Activated T-cell treated with anti-CD3 and anti-CD28 coated beads for 4 hours (primary cell): ENCODE measurements at places on chromosomes 12 and 14.

DNA sequence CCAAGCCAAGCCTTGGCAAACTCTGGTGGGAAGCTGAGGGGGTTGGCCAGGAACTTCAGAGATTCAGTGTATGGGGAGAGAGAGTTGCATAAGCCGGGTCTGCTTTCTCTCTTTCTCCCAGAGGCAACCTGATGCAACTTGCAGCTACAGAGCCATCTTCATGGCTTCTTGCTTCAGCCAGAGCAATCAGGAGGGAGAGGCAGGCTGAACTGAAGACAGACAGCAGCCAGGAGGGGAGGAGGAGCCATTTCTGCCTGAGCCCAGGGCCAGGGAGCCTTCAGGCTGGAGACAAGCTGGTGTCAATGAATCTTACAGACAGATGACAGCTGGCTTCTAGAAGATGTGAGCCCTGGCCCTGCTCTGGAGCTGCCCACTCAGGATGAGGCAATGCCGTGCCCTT is 18.7 kb downstream of the NPC2 start:
- no peak for DNase-seq

GRCh38 chr14:74904635-74905503 is 18.2 kb downstream of the RPS6KL1 start:
- DNase-seq, result no peak

GRCh38 chr12:66589095-66589494 is 89.8 kb downstream of the GRIP1 start:
- DNase-seq, result no peak

GRCh38 chr12:124031058-124031457 is 58.0 kb downstream of the ZNF664 start:
- DNase-seq, result no peak

DNA sequence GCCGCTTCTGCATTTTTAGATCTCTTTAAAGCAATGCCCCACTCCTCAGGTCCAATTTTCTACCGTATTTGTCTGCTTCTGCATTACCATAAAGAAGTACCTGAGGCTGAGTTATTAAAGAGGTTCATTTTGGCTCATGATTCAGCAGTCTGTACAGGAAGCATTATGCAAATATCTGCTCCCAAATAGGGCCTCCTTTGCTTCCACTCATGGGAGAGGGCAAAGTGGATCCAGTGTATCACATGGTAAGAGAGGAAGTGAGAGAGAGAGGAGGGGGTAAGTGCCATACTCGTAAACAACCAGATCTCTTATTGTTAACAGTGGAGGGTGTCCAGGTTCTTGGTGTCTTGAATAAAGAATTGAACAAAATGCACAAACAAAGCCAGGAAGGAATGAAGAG is 316.1 kb upstream of the SEL1L start:
- DNase-seq, result no peak

- DNase-seq, result no peak
Measured at GRCh38 chr14:72739446-72740405, 154.2 kb downstream of the DPF3 start.

- peak; percentile 43 for DNase-seq
Measured at GRCh38 chr12:112992541-112993398, 14.5 kb downstream of the OAS2 start.

DNA sequence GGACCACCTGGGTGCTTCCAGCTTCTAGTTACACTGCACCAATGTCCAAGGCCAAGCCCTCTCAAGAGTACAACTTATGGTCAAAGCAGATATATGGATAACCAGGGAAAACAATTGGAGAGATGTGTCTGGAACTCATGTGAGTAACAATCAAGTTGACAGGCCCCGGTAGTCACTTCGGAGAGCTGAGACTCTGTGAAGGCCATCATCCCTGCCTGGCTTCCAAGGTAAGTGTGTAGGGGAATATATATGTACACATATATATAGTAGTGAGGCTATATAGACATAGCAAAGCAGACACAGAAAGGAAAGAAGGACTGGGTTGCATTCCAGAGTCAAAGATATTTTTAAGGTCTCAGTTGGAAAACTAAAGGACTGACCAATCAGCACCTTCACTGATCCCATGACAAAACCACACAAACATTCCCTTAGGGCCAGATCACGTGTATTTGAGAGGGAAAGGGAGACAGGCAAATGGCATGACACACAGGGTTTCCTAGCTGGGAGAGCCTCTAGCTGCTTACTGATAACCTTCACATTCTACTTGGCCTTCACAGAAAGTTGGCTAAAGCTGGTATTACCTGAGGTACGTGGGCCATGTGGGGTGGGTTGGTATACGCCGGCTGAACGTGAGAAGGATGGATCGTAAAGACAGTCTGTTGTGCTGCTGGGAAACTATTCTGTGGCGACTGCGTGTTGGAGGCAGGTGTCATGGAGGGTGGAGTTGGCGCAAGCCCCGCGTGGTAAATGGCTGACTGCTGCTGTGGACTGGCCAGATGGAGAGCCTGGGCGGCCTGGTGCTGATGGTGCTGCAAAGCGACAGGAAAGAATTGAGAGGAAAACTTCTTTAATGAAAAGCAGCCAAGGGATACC is 50.0 kb downstream of the SH2B3 start:
- DNase-seq, result no peak

DNA sequence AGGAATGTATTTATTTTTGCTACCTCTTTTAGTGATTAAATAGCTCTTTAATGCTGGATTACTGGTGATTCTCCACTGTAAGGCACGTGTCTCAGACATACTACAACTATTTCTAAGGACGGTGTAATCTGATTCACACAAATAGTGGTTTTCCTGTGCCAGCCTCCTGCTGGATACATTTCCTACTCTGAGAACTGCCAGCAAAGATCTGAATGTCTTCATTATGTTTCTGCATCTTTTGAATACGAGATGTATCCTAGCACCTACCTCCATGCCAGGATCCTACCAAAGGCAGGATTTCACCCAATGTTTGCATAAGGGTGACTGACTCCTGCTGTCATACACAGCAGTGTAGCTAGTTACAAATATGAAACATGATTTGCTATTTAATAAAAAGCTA is 120.6 kb downstream of the PRICKLE1 start:
- no peak for DNase-seq

- no peak for DNase-seq
Measured at GRCh38 chr12:117328556-117329100, 32.8 kb downstream of the NOS1 start.

GRCh38 chr14:79971330-79971729 is 240.0 kb downstream of the DIO2 start:
- DNase-seq, result no peak

DNA sequence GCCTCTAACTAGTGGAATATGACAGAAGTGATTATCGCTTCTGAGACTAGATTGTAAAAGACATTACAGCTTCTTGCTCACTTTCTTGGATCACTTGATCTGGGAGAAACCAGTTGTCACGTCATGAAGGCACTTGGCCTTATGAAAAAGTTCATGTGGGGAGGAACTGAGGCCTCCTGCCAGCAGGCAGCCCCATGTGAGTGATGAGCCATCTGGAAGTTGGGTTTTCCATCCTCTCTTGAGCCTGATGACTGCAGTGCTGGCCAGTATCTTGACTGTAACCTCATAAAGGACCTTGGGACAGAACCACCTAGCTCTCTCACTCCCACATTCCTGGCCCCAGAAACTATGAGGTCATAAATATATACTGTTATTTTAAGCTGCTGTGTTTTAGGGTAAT is 28.0 kb downstream of the TTLL5 start:
- no peak for DNase-seq

DNA sequence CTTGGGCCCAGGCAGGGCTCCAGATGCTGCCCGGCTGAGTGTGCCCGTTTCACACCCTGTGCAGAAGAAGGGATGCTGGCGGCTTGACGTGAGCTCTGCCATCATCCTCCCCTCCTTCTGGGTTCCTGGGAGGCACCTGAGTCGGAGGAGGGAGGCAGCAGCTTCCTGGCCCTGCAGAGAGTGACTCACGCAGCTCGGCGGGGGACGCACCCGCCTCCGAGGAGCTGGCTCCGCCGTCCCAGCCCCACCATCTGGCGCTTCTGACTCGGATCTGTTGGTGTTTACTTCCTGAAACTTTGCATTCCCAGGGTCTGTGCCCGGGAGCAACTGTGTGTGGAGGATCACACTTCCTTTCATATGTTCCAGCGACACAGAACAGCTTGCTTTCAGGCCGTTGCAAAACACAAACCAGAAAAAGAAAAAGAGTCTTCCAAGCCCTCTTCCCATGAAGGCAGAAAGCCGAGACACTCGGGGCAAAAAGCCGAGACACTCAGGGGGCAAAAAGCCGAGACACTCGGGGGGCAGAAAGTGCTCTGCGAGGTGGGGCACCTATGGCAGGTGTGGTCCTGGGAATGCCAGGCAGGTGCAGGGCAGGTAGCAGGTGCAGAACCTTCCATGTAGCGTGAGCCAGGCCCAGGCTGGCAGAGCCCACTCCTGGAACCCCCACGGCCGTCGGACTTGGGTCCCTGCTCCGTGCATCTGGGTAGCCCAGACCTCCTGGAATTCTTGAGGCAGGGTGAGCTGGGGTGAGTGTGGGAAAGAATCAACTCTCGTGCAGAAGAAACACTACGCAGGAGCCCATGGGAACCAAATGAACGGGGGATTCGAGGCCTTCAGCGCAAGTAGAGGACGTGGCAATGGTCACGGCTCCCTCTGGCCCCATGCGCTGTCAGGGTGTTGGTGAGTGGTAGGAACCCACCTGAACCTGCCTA is 27.6 kb upstream of the GALNT9 start:
- DNase-seq, result no peak

DNA sequence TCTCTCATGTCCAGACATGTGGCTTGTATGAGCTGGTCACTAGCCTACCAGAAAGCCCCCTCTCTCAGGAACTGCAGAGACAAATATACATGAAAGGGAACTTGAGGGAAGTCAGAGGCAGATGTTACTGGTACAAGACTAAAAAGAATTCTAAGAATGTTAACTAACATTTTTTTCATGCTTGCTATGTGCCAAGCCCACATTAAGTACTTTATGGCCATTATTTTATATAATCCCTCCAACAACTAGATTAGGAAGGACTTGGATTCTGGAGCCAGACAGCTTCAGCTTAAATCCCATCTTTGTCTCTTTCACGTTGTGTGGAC is 24.6 kb downstream of the TTC9 start:
- DNase-seq, result no peak

GRCh38 chr14:52840877-52841276 is 49.5 kb upstream of the GNPNAT1 start:
- no peak for DNase-seq
